ENCODE measurements at places on chromosomes 5 and 9.

DNA sequence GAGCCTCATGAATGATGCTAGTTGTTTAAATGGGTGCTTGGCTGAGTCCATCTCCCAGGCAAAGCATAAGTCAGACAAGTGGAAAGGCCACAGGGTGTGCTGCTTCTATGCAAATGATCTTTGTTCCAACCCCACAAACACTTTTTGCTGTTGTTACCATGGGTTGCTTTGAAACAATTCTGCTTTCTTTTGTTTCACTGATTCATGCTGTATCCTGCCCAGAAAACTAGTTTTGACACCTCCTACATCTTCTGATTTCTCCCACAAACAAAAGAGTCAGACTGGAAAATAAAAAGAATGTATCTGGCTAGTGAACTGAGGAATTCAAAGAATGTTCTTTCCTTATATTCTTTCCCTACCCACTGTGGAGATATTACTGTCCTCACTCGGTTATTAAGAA lies 298.6 kb downstream of the DIRAS2 start:
- no peak for DNase-seq

GRCh38 chr9:126160067-126160853 lies 166.4 kb upstream of the MVB12B start:
- no peak for DNase-seq

- DNase-seq, result no peak
Observed at GRCh38 chr5:107698286-107698685, 27.5 kb upstream of the EFNA5 start.

DNA sequence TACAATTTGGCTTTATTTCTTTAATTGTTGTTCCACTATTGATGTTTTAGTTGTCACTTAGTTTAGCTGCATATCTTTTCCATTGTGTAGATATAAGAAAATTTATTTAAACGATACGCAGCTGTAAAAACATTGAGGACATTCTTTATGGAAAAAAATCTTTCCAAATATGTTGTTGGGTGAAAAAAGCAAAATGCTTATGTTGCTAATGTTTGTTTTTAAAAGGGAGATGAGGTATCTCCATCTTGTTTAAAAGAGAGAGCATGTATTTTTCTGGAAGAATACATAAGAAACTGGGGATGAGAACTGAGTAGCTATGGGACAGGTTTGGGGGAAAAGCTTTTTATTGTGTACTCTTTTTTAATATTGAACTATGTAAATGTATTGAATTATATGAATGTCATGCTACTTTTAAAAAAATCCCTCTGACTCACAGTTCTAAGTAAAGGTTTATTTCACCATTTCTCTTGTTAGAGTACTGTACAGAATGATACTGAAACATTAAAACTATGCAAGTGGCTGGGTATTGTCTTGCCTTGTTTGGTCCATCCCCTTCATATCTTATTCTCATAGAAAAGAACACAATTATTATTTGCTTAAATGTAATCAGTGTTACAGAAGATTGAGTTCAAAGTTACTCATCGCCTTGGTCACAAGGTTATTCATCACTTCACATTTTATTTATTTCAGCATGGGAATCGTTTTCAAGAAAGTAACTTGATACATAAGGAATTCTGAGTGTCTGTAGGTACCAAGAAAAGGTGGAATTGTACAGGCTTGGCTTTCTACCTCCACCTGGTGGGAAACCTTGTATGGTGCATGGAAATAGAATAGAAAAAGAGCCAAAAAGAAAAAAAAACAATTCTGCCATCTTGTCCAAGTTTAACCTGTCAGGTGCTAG lies 85.8 kb downstream of the RIC1 start:
- peak; percentile 10 for DNase-seq

GRCh38 chr9:89984214-89984613 lies 379.4 kb downstream of the GADD45G start:
- no peak for DNase-seq

DNA sequence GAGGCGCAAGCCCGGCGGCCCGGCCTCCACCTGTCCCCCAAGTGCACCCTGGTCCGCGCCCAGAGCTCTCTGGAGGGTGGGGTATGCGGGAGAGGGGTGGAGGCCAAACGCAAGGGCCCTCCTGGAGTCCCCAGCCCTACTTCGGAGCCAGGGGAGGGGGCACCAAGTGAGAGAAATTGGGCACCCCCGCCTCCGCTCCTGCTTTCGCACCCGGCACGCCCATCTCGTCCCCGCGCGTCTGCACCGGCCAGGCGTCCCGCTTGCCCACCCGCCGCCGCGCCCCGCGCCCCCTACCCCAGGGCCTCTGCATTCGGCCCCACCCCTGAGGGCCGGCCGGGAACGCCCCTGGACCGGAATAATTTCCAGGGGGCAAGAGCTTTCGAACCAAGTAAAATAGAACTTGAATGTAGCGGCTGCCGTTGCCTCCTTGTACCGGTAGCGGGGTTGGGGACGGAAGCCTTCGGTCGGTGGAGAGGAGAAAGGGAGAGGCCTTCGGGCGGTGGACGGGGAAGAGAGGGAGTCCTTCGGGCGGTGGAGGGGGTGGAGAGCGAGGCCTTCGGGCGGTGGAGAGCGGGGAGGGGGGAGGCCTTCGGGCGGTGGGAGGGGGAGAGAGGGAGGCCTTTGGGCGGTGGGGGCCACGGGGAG lies 694 bp upstream of the PHPT1 start:
- DNase-seq, result peak; percentile 14

DNA sequence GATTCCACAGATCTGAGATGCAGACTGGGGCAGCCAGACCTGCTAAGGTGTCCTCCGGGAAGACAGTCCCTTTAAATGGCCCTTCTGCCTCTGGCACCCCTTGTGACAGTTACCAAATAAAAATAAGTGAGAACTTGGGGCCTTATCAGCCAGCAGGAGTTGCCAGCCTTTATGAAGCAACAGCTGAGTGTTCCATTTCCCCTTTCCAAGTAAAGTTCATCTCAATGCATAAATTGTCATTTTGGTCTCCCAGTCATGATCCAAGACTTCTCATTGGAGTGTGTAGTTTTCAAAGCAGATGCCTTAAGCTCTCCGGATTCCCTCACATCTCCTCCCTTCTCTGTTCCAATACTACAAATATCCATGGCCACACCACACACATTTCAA lies 4.1 kb downstream of the PTCH1 start:
- no peak for DNase-seq

DNA sequence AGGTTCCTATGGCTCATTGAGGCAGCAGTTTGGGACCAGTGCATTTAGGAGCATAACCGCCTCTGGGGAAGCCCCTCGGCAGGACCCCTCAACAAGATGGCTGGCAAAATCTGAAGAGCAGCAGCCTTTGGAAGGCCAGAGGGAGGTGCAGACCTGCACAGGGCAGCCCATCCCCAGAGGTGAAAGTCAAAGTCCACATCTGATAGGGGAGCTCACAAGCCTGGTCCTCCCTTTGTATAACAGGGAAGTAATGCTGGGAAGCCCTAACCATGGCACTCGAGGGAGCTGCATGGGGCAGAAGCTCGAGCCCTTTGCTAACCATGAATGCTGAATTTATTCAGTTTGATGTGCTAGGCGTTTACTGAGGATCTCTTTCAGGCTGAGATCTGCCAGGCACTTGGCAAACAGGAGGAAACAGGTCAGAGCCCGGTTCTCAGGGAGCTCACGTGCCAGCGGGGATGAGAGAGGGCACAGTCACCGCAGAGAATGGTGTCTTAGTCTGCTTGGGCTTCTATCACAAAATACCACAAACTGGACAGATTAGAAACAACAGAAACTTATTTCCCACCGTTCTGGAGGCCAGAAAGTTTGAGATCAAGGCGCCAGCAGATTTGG lies 114.1 kb downstream of the GABBR2 start:
- DNase-seq, result no peak

- no peak for DNase-seq
Observed at GRCh38 chr5:159469496-159470372, 139.4 kb upstream of the IL12B start.

DNA sequence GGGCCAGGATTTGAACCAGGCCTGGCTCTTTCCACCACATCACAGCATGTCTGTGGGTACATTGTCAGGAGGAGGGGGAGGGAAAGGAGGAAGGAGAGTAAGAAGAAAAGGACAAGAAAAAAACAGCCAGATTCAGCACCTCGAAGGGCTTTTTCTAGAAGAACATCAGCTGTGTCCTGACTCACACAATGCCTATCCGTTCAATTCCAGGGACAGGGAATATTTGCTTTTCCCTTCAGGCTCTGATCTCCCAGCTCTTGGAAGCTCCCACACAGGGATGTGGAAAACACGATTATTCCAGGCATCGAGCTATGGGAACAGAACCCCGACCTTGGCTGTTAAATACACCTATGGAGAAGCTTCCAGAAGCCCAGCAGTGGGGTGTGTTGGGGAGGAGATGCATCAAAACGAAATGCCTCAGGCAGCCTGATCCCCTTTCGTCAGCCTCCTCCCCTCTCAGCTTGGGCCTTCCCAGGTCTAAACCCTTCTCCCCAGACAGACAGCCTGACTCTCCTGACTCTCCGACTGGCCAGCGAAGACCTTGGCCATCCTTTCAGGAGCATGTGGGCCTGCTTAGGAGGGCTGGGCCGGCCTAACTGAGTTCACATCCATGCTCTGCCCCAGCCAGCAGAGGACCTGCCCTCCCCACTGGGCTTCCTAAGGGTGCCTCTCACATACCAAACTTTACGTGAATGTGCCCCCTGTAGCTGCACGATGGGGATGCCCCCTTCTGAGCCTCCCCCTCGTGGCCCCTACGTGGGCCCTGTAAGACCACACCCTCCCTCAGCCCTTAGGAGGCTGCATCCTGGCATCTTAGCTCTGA lies 54.4 kb downstream of the NEURL1B start:
- DNase-seq, result no peak

DNA sequence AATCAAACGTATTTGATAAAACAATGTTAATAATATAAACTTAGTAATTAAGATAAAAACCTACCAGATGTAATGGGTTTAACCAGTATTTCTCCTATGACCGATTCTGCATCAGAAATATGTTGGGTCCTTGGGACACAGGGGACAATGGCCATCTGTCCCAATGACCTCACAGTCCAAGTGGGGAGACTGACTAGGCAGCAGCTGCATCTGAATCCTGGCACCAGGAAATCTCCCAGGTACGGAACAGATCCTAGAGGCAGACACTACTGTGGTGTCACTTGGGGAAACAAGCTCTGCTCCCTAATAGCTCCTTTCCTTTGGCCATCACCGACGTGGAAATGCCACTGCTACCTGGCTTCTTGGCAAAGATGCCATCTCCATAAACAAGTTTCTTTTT lies 81.8 kb upstream of the SARDH start:
- DNase-seq, result no peak

GRCh38 chr5:126516133-126516532 lies 78.9 kb downstream of the ALDH7A1 start:
- no peak for DNase-seq

GRCh38 chr5:174911118-174911517 lies 186.7 kb downstream of the MSX2 start:
- no peak for DNase-seq

DNA sequence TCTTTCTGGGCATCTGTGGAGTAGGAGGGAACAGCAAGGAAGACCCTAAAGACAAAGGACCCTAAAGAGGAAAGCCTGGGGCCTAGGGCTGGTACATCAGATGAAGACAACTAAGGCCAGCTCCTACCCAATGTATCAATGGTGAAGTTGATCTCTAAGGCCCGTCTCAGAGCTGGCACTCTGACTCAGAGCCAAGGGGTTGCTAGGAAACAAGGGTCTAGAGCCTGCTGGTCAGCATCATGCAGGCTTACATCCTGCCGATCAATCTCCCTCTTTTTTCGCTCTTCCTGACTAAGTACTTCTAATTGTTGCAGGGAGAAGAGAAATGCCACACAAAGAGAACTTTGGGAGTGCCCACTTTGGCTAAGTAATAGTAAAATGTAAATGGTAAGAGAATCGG lies 26.2 kb downstream of the TRIM32 start:
- no peak for DNase-seq

GRCh38 chr5:5040712-5041111 lies 99.4 kb upstream of the ADAMTS16 start:
- DNase-seq, result no peak

DNA sequence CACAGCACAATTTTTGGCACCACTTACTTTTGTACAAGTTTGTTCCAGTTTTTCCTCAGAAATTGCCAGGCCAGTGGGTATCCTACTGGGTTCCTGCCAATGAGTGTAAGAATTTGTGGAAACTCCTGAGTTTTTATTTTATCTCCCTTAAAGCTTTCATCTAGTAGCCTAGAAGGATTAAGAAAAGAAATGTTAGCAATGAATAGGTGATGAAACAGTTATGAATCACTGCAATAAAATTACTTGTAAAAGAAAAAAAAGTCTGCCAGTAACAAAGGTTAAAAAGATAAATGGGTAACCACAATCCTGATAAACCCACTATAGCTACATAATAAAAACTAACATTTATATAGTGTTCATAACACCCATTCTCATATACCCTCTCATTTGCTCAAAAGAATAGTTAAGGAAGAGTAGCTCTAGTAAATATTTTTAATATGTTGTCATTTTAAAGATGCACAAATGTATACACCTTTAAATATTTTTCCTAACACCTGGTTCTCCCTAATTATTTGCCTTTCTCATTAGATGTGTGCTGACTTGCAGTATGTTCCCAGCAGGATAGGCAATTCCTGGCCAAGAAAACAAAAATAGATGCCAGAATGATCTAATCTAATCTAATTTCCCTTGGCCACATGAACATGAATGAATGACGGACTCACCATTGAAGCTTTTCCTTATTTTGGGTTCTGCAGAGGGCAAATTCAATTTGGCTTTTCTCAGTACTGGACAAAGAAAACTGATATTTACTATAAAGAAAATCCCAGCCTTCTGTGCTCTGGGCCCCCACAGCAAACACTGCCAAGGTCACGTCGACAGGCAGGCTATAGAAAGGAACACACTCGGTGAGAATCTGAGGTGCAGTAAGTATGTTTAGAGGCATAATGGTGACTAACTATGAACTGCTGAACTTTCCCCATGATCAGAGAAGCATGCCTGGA lies 26.4 kb downstream of the ERAP1 start:
- peak; percentile 83 for DNase-seq

DNA sequence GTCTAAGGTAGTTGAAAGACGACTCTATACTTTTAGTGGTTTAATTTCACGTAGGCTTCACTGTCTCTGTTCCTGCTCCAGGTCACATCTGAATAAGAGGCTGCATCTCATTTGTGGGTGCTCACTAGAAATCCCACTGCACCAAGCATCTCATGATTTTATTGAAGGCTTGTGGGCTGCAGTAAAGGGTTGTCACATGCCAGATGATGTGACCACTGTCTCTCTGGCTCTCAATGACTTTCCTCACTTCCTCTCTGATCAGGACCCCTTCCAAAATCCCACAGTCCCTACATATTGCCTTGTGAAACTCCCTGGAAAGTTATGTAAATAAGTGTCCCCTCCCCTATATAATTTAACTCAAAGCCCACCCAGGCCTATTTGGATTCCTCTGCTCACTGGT lies 8.9 kb upstream of the ZCCHC10 start:
- no peak for DNase-seq
